ENCODE measurements at places on chromosomes 2 and 18.

DNA sequence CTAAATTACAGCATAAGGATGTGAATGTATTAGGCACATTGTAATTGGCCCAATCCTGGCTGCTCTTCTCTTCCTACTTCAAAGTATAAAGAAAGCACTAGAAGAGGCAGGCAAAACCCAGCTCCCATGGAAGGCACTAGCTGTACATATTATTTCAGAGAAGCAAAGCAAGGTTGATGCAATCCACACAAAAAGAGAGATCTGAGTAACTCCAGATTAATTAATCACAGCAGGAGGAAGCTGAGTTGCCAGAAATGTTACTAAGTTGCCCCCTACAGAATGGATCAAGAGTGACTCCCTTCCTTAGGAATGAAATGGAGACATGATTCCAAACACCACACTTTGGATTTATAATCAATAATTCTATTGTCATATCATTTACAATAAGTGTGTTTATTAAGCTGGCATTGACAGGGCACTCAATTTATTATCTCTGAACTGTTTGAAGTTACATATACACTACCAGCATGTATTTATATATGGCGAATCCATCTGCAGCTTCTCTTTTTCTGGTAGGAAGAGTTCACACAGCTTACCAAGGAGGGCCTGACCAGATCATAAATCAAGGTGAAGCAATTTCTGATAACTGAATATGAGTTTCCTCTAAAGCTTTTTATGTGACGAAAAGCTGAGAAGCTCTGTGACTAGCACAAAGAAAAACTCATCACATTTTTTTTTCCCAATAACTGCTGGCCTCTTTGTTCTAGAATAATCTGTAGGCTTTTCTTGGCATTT, 393.1 kb upstream of the LYPD1 start:
- DNase-seq = no peak

DNA sequence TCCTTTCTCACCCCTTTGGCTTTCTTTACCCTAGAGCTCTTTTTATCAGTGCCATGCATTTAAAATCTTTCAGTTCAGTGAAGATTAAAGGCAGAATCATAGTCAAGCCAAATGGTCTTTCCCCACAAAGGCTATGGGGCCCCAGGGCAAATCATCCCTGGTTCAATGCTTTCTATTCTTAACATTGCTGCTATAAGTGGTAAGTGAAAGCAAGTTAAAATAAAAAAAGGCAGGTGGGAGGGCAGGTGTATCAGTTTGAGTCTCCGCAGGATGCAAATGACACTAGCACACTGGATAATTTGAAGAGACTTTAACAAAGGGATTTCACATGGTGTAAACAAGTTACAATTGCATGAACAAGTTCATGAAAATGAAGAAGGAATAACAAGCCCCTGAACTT, 757.4 kb downstream of the SATB2 start:
- DNase-seq = no peak

- DNase-seq = no peak
Measured at GRCh38 chr2:64348386-64349130, 105.4 kb upstream of the LGALSL start.

DNA sequence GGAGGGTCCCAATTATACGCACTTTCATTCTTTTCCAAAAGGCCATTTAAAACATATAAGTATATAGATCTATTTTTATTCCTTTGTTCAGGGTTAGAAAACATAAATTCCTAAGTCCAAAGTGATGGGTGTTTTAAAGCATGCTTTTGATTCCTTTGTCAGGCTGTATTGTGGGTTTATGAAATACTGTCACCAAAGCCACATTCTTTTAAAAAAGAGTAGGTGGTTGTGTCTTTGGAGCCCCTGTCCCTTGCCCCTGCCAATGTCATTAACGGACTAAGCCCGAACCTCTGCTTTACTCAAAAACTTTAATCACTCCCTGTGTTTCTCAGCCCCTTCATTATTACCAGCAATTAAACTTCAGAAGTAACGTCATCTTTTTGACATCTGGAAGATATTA, 104.9 kb upstream of the APCDD1 start:
- DNase-seq = no peak

GRCh38 chr2:75605770-75606529, 40.6 kb upstream of the MRPL19 start:
- no peak for DNase-seq

DNA sequence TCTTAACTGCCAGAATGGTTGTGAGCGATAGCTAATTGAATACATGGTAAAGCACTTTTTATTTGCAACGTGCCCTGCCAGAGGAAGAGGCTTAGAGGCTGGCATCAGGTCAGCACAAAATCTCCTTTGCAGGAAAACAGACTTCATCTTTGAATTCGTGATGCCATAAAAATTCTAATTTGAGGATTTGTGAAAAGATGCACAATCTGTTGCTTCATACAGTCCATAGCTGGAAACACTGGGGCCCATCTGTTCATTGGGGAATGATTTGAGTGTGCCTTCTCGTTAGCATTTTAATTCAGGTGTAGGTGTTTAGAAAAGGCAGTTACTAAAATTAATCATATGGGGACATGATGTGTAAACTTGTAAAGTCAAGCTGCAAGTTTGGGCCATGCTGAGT, 876.0 kb downstream of the SLC4A3 start:
- no peak for DNase-seq

GRCh38 chr18:8654503-8655451, 45.5 kb downstream of the RAB12 start:
- no peak for DNase-seq

GRCh38 chr2:225074919-225075681, 32.8 kb upstream of the DOCK10 start:
- no peak for DNase-seq

- peak; percentile 66 for DNase-seq
Measured at GRCh38 chr2:64330281-64331113, 123.5 kb upstream of the LGALSL start.

DNA sequence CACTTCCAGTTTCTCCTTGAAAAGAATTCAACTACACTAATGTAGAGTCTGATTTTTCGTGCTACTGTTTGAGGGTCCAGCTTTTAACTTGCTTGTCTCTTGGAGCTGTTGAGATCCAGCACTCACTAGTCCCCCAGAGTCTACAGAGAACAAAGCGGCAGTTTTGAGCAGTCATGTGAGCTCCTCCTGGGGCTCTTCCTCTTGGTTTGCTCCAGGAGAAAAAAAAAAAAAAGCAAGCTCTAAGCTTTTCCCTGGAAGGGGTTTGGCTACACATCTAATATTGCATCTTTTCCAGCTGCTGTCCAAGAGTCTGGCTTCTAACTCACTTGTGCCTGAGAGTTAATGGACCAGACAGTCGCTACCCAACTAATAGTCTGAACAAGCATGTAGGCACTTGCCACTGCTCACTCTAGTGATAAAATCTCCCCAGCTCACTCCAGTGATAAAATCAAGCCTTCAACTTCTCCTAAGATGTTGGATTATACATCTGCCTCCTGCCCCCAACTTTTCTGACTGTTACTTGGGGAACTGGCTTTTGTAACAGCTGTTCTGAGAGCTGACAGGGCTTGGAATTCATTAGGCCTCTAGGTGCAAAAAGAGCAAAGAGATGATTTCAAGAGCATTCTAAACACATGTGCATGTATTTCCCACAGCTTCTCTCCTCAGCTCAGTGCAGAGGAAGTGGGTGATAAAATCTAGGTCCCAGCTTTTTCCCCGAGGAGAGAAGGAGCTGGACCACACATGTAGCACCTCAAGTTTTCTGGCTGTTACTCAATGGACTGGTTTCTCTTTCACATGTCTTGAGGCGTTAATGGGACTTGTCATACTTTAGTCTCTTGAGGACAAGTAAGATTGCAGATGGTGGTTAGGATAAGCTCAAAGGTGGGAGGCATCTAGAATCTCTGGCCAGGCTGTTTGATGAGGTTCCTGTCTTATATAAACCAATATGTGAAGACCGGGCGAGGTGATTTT, 750.5 kb downstream of the LRP1B start:
- no peak for DNase-seq

DNA sequence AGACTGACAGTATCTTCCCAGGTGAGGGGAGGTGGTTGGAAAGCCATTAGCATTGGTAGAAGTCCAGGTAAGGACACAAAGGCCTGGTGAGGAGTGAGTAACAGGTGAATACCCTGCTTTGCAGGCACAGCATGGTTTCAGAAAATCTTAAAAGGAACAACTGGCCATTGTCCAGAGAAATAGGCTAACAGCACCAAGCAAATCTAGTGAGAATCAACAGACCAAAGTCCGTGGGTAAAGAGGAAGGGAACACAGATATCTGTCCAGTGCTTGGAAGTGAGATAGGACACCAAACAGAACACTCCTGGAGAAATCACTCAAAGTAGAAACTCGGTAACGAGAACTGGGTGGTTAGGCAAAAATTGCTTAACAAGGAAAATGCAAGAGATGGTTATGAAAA, 88.8 kb upstream of the RPRM start:
- DNase-seq = no peak

GRCh38 chr18:47296462-47296861, 45.0 kb upstream of the SKOR2 start:
- no peak for DNase-seq

GRCh38 chr2:17961789-17962188, 83.3 kb downstream of the KCNS3 start:
- DNase-seq = no peak

GRCh38 chr2:82023710-82024109, 1719.2 kb upstream of the LRRTM1 start:
- DNase-seq = no peak

- DNase-seq = no peak
Measured at GRCh38 chr2:171404719-171405118, 29.1 kb downstream of the METTL8 start.

- DNase-seq = no peak
Measured at GRCh38 chr18:2513616-2514015, 57.7 kb downstream of the METTL4 start.

- no peak for DNase-seq
Measured at GRCh38 chr2:59584958-59585357, 968.5 kb downstream of the BCL11A start.

DNA sequence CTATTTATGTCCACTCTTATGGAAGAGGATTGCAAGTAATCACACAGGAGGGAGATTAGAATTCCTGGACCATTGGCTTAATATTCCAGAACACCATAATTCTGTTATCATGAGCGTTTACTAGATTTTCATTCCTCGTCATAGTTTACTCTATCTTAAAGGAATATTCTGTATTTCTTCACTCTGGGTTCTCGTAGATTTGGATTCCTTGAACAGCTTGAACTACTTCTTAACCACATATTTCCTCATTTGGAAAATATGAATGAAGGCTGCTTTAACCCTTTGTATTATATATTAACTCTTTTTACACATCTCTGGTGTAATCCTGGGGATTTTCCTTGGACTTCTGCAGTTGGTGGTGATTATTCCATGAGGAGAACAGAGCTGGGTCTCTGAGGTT, 46.3 kb upstream of the CCBE1 start:
- no peak for DNase-seq

DNA sequence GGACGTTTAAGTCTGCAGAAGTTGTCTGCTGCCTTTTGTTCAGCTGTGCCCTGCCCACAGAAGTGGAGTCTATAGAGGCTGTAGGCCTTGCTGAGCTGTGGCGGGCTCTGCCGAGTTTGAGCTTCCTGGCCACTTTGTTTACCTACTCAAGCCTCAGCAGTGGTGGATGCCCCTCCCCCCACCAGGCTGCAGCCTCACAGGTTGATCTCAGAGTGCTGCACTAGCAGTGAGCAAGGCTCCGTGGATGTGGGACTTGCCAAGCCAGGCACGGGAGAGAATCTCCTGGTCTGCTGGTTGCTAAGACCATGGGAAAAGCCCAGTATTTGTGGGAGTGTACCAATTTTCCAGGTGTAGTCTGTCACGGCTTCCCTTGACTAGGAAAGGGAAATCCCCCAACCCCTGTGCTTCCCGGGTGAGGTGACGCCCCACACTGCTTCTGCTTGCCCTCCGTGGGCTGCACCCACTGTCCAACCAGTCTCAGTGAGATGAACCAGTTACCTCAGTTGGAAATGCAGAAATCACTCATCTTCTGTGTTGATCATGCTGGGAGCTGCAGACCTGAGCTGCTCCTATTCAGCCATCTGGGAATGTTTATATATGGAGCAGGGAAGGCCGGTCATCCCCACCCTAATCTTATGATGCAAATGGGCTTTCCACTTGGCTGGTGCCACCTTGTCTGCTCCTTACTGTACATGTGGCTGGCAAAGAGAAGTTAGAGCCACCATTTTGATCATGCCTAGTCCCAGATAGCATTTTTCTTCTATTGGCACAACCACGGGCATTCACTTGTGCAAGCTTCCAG, 156.9 kb upstream of the ITGA6 start:
- no peak for DNase-seq

Data from GM12864 (cell line).